ENCODE measurements at places on chromosomes 7 and 10.

DNA sequence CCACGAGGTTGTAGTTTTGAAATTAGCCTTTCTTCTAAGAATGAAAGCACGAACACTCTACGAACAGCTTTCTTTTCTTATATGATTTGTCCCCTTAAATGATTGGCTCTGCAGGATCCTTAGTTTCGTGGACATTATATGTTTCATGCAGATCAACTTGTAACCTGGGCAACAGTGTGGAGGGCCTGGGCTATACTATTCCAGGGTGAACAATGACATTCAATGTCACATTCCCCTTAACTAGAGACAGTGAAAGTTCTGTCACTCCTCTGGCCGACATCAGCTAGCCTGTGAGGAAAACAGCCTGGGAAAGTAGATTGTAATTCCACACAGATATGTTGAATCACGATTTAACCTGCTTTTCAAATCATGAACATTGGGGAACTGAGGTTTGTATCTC lies 23.4 kb downstream of the TAS2R16 start:
- no peak for DNase-seq

DNA sequence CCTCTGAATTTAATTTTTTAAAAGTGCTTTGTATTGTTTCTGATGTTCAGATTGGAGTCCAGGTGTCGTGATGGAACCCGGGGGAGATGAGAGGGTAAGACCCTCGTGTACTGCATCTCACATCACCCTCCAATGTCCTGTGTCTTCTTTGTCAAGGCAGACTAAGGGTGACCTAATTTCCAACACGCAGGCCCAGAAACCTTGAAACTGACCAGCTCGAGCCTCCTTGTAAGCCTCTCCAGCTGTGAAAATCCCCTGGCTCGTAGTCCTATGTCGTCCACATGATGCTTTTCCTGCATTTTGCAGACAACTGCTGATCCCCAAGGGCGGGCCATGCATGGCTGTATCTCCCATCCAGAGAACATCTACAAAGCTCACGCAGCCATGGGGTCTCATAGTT lies 220.2 kb downstream of the ARHGAP12 start:
- DNase-seq = no peak

- peak; percentile 62 for DNase-seq
Measured at GRCh38 chr10:14259696-14260566, 70.8 kb downstream of the FRMD4A start.

- peak; percentile 85 for DNase-seq
Measured at GRCh38 chr10:61904733-61905725, 3.5 kb downstream of the ARID5B start.

DNA sequence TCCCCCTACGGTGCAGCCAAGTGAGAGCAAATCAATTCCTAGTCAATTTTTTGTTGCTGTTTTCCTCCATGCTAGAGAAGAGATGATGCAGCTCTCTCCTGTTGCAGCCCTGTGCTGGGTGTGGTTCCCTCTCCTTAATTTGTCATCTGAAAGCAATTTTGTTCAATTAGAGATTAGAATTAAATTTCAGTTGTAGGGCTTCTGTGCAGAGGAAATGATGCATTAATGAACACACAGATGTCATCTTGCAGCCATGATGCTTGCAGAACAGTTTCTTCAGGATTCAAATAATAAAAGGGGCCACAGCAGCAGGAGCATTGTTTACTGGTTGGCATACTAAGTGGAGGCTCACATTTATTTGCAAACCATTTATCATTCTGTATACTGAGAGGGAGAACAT lies 266.0 kb downstream of the AUTS2 start:
- DNase-seq = no peak

GRCh38 chr7:34115503-34115902 lies 210.2 kb downstream of the BMPER start:
- no peak for DNase-seq

DNA sequence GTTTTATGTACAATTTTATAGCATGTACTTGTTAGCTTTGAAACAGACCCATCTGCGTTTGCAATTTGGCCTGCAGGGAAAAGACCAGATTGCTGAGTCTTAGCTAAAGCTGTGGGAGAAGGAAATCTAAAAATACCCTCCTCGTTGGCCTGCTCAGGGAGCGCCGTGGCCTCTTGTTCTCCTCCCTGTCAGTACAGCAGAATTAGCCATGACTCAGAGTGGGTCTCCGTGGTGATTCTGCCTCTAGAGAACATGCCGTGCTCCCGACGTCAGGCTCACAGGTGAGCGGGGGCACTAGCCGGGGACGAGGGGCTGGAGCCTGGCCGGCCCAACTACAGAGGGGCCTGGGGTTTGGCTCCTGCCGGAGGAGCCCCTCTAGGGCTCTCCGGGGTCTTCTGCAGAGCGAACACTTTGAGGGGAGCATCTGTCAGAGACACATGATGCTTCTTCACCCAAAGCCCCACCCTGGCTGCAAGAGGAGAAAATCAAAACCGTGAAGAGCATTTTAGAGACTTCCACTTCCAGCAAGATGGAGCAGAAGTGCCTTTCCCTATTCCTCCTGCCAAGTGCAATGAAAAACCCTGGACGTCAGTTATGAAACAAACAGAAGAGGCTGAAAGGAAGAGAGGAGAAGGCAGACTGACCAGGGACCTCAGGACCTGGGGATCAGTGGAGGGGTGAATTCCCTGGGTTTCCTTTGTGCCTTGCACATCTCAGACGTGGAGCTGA lies 98.9 kb downstream of the LHPP start:
- peak; percentile 61 for DNase-seq

DNA sequence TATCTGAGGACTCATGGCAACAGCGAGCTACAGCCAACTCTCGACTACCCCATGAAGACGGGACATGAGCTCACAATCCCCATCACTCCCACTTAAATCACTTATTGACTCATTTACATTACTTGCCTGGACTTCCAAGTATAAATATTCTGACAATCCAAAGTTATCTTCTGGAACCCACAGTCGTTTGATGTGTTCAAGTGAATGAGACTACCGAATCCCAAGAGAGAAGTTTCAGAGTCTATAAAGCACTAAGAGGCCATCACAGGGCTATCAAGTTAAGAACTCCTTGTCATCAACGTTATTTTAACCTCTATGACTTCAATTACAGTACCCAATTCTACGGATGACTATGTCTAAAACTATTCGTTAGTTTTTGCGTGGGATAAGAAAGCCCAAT lies 11.5 kb upstream of the ANAPC16 start:
- no peak for DNase-seq

GRCh38 chr7:11524476-11525397 lies 307.3 kb downstream of the THSD7A start:
- DNase-seq = no peak

- DNase-seq = no peak
Measured at GRCh38 chr10:54656643-54657042, 144.4 kb downstream of the PCDH15 start.

DNA sequence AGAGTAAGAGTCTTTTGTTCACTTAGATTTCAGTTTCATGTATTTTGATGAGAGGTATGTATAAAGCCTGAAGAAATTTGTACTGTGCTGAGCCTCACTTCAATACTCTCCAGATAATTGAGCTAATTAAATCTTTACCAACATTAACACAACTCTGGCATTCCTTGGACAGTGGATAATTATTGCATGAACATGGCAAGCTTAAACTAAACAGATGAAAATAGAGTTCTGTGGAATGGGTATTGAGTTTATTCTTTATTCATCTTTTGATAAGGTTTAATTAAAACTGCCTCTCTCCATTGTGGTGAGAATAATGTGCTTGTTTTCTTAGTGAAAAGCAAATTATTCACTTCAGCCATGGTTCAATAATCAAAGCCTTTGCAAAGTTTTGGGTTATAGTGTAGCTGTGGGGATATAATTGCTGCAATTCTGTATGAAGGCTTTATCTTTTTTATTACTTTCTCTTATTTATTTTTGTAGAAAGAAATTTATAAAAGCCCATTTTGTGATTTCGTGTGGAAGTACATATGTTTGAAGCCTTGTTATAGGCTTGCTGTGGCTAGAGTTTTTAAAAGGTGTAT lies 126.4 kb upstream of the FZD1 start:
- no peak for DNase-seq

DNA sequence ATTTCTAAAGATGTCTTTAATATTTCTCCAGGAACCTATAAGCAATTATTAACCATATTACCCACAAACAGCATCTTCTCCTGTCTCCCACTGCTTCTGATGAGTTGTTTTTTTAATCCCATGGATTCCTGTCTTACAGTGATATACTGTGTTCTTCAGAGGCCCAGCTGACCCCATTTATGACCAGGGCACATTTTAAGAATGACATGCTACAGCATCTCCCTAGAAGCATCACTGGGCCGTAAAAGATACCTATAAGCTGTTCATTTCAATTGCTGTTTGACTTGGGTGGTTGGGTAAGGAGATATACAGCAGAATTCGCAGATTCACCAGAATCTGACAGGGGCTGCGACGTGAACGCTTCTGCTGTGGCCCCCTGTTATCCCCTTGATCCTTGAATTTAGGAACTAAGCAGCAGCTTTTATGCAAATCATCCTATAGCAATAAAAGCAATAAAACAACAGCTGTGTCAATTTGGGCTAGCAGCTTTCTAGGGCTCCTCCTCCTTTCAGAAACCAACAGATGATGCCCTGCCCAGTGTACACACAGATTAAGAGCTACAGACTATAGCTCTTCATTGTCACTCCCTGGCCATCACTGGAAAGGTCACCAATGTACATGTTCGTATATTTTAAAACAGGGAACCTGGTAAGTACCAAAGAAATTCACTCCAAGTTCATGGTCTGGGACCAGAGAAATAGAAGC lies 86.8 kb downstream of the CPEB3 start:
- DNase-seq = no peak

- DNase-seq = no peak
Measured at GRCh38 chr10:30818854-30819253, 189.3 kb upstream of the LYZL2 start.

DNA sequence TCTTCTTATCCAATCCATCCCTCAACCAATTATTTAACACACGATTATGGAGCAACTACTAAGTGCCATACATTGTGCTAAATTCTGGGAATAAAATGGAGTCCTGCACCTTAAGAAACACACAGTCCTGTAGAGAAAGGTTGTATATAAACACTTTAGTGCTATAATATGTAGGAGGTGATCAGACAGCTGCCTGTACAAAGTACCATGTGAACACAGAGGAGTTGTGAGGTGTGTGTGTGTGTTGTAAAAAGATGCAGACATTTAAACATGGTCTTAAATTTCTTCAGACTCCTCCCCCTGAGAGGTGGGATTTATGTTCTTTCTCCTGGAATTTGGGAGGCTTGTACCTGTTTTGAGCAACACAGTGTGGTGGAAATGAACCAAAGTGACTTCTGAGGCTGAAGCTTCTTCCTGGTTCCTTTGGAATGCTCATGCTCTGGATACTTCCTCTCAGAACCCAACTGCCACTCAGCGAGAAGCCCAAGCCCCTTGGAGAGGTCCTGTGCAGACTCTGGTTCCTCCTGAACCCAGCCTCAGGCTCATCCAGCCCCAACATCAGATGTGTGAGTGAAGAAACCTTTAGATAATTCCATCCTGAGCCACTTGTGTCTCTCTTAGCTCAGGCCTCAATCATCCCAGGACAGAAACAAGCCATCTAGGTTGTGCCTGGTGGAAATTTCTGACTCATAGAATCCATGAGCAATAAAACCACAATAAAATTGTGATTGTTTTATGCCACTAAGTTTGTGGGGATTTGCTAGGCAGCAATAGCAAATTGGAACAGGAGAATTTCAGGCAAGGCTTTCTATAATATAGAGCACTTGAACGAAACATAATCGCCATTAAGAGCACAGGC lies 161.2 kb upstream of the FAM3C start:
- peak; percentile 19 for DNase-seq

DNA sequence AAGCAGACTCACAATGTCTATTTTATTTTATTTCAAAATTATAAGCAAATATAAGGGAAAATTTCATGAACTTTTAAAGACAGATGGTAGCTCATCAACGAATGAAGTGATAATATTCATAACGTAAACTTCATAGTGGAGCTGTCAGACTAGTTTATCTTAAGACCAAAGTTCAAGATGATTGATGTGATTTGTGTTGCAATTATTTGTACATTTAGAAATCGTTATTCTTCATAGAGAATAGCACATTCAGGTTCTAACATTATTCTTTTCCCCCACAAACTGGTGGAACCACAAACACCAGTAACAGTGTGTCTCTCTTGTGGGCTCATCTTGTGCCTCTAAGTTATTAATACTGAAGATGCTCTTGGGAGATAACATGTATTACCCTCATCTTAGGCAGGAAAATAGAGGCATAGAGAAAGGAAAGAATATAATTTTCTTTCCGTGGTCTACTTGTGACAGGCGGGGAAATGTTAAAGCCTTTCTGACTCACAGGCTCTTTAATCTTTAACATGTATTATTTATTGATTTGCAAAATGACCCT lies 37.0 kb downstream of the CCSER2 start:
- no peak for DNase-seq

DNA sequence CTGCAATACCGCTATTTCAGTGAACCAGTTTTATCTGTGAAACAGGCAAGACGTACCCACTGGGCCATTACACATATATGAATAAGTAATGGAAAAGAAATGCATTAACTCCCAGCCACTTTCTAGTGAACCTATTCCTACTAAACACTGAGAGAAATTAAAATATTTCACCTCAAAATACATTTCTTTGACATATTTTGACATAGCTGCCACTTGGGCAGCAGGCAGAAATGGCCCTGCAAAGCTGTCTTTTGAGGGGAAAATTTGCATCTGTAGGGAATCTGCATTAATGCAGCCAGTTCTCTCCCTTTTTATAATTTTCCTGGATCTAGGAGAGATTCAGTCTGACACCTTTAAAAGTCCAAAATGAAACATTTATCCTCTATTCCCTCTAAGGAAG lies 714.8 kb upstream of the POM121L12 start:
- DNase-seq = no peak

GRCh38 chr10:58567652-58568051 lies 55.0 kb downstream of the BICC1 start:
- no peak for DNase-seq

- no peak for DNase-seq
Measured at GRCh38 chr10:18185621-18186020, 45.4 kb downstream of the CACNB2 start.

- no peak for DNase-seq
Measured at GRCh38 chr7:105815576-105815975, 60.8 kb downstream of the ATXN7L1 start.

DNA sequence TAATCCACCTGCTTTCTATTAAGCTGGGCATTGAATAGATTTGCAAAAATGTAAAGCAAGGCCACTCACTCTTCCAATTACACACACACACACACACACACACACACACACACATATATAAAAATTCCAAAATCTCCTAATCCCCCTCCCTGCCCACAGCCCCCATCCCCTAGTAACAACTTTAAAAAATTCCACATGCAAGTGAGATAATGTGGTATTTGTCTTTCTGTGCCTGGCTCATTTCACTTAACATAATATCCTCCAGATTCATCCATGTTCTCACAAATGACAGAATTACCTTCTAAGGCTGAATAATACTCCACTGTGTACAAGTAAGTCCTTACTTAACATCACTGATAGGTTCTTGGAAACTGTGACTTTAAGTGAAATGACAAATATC lies 24.2 kb downstream of the SH2D4B start:
- no peak for DNase-seq

- DNase-seq = peak; percentile 84
Measured at GRCh38 chr7:133513608-133514007, 260.7 kb downstream of the EXOC4 start.

GRCh38 chr7:1012004-1012715 lies 29.2 kb downstream of the CYP2W1 start:
- DNase-seq = no peak
